ENCODE measurements at places on chromosomes 5 and 9.

DNA sequence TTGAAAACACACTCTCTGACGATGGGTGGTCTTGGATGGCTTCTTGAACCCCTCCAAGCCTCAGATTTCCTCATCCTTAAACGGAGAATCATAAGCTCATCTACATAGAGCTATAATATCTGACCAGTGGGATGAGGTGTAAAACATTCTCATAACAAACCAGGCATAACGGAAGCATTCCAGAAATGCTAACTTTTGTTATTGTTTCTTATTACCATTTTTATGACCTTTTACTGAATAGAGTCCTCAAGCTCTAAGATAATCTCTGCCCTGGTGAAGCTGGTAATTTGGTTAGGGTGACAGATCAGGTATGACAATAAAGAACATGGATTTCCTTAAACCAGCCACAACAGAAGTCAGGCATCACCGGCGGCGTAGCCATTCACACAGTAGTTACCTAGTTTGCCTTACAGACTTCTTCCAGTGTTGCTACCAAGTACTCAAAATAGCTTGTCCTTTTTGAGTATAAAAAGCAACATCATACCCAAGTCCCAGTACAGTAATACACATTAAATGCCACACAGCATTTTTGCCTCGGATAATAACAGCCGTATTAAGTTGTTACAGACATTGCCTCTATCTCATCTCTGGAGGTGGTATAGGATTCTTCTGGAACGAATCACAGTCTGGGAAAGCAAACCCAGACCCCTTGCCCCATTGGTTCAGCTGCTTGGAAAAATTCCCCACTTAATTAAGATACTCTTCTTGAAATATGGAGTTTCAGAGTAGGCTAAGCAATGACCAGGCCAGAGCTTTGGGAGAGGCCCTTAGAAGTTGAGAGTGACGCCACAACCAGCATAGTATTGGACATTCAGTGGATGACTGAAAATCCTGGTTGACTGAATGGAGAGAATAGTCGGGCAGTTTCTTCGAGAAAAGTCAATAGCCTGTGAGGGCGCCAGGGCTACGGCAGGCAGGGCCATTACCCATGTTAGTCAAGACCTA, 252.5 kb downstream of the SLIT3 start:
- no peak for DNase-seq

- peak; percentile 30 for DNase-seq
Observed at GRCh38 chr5:149264439-149265067, 7.1 kb upstream of the AFAP1L1 start.

GRCh38 chr5:78706825-78707224, 58.3 kb upstream of the LHFPL2 start:
- DNase-seq = no peak

DNA sequence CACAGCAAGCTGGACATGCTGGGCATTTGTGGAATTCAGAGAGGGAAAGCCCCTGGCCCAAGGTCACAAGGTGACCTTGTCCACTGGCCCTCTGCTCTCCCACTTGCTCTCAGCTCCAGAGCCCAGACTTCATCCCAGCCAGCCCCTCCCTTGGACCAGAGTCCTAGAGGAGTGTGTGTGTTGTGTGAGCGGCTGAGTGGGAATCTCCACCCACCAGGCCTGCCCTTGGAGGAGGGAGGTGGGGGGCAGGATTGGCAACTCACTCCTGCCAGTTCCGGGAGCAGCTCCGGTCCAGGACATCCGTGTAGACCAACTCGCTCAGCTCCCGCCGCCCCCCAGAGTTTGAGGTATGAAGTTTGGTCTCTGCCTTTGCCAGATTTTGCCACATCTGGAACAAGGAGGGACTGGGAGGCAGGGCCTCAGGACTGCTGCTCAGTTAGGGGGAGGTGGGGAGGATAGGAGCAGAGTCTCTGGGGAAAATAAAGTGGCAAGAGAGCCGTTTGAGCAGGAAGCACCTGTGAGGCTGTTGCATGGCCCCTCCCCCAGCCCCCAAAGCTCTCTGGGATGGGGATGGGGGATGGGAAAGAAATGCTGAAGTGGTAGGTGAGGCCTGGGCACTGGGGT, 1.4 kb downstream of the MZB1 start:
- no peak for DNase-seq

DNA sequence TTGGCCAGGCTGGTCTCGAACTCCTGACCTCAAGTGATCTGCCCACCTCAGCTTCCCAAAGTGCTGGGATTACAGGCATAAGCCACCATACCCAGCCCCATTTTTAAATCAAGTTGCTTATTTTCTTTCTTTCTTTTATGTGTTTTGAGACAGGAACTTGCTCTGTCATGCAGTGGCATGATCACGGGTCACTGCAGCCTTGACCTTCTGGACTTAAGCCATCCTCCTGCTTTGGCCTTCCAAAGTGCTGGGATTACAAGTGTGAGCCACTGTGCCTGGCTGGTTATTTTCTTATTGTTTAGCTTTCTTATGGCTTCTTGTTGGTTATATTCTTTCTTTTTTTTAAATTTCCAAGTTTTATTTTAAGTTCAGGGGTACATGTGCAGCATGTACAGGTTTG, 79.7 kb upstream of the C5orf63 start:
- DNase-seq = no peak

DNA sequence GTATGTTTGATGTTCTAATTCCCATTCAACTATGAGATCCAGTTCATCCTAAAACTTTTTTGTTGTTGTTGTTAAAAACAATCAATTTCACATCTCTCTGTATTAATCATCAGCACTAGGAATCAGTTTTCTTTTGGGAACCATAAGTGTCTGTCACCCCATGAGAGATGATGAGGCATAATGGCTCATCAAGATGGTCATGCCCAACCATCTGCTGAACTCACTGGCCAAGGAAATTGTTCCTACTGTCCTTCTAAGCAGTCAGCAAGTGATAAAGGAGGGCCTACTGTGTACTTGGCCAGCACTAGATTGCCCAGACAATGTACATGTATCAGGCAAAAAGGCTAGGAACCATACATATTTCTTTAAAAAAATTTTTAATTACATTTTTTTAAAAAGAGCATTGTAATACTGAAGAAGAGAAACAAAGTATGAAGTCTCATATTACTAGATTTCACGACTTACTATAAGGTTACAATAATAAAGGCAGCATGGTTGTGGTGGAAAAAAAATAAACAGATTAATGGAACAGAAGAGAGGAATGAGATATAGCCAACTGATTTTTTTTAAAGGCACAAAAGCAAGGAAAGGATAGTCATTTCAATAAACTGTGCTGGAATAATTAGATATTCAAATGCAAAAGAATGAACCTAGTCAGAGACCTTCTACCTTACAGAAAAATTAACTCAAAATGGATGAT, 458.3 kb downstream of the SPOCK1 start:
- DNase-seq = no peak

DNA sequence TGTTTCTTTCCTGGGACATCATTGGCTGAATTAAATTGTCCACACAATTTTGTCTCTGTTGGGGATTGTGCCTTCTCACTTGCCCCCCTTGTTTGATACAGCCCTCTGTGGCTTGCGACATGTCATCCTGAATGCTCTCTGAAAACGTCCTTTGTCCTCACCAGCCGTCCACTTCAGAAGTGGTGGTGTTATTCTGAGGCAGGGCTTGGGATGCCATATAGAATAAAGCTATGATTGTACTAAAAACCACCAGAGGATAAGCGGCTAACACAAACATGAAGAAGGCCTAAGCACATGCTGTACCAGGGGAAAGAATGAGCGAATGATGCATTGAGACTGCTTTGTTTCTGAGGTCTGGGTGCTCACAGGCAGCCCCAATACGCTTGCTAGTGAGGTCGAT, 3.5 kb upstream of the SNX30 start:
- no peak for DNase-seq

DNA sequence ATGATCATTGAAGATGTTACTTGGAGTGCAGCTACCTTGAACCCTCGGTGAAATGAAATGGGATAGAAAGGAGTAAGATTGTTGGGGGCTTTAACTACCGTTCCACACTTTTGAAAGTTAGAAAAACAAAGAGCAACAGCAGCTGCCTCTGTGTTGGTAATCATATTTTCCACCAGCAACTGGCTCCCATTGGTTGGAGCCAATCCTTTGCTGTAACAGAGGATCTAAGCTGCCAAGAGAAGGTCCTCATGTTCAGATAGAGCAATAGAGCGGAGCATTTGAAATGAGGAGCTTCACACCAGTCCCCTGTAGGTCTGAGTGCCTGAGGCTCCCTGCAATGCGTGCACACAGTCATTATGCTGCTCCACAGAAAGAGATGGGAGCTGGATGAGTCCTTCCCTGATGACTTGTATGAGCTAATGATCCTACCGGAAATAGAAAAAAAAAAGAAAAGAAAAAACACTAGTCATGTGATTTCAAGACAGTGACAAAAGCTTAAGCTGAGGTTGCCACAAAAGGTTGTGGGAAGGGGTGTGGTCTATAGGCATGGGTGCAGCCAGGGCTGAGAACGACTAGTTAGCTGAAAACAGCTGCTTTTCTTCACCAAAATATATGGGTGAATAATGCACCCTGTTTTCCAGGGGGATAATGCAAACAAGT, 300.7 kb downstream of the MLLT3 start:
- DNase-seq = peak; percentile 24

- DNase-seq = peak; percentile 66
Observed at GRCh38 chr5:180803181-180804128, 849 bp upstream of the MGAT1 start.

DNA sequence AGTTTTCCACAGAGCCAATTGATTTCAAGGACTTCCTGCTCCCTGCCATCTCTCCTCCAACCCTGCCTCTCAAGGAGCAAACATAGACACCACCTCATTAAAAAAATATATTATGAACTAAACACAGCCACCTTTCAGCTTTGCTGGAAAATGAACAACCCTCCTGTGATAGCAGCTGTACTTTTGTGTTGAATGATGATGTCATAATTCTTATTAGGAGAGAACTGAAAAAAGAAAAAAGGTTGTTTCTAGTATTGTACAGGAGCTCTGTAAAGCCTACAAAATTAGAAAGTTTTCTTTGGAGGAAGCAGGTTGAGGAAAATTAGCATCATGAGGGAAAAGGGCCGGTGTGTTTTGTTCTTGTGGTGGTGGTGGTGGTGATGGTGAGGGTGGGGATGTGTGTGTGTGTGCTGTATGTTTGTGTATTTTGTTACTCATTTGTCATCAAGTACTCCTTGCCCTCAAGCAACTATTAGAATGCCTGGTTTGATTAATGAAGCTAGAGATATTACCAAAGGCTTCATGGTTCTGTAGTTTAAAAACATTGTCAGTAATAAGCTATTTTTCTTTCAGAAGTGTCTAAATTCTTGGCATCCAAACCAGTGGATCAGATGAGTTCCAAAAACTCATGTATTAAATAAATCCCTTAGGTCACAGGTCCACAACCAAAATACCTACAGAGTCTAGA, 405.9 kb downstream of the TLE4 start:
- no peak for DNase-seq

DNA sequence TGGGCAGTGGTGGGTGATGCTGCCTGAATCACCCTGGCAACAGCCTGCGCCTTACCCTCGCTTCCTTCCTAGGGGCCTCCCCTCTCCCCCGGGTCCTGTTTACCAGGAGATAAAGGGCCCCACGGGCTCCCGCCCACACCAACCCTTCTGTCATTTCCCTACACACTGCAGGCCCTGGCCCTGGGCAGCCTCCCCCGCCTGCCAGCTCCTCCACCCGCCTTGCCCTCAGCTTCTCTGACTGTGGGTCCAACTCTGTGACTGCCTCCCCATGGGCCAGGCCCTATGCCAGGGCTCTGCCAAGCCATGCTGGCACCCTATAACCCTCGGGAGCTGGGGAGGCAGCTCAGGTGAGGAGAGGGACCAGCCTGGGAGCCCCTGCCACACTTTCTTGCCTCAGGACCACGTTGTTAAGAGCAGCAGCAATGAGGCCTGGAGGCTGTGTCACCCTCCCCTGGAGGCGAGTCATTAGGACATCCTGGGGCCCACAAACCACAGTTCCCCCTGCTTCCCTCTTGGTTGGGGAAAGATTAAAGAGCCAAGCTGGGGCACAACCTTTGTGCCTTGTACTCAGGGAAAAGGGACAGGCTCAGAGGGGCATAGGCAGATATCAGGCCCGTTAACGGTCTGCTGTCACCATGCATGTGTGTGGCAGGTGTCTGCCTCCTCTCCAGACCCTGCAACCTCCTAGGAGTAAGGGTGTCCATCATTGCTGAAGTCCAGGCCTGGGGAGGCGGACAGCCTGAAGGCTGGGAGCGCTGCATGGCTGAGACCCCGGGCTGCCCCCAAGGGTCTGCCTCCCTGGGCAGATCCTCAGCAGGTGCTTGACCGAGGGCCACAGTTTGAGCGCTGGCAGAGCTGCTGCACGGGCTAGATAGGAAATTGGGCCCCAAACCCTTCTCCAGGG, 2.8 kb downstream of the MGAT4B start:
- DNase-seq = no peak

- no peak for DNase-seq
Observed at GRCh38 chr9:78971540-78971939, 600.2 kb upstream of the TLE4 start.

GRCh38 chr9:91751922-91752321, 198.1 kb downstream of the ROR2 start:
- DNase-seq = no peak

DNA sequence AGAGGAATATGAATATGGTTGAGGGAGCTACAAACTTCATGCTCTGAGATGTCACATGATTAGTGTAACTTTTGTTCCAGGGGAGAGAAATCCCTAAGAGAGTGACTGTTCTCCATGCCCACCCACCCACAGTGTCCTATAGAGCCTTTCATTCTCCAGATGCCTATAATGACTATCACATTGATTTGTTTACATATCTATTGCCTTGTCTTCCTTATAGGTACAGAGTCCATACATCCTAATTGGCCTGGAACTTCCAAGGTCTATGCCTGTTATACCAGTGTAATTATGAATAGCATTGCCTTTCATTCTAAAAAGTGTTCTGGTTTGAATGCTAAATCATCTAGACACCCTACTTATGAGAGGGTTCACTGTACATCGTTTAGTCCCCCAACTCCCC, 475.4 kb downstream of the RAB3C start:
- DNase-seq = no peak

DNA sequence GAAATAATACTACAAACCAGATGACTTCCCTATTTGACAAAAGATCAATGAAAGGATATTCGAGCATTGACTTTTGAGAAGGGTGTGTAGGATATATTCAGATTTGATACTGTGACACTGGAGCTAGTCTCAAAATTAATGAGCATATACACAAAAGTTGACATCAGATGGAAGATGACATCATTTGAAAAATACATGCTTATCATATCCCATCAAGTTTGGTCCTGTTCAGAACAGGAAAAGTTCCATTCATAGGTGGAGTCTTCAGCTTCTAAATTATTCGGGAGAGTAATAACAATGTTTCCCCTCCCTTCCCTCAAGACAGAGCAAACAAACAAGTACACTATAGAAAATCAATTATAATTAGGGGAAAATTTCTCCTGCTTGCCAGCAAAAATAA, 348.3 kb downstream of the NDUFS4 start:
- no peak for DNase-seq

DNA sequence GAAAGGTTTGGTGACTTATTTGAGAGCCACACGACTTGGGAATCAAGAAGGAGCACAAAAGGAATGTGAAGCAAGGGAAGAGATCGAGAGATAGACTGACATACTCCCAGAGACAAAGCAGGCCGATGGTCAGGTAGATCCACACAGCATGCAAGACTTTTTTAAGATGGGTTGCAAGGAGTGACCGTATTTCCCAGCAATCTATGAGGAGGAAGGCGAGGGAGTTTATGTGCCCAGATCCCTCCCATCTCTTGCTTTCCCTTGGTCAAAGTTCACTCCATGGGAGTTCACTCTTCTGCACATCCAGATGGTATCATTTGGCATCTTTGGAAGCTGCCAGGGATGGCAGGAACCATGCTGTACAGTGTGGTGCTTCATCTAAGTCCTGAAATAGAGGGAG, 148.9 kb downstream of the RMI1 start:
- no peak for DNase-seq

- DNase-seq = no peak
Observed at GRCh38 chr5:55472642-55473041, 62.1 kb downstream of the PLPP1 start.

All from stimulated activated CD4-positive, alpha-beta T cell treated with anti-CD3 and anti-CD28 coated beads, TNF-alpha, amount 100 ng/mL, for 4 hours (primary cell).